ENCODE measurements at places on chromosomes 5 and 9. TPM values are rescaled to one million over a fixed set of nuclear protein-coding genes. Genes with fewer than 3 reads are reported as not detected.

DNA sequence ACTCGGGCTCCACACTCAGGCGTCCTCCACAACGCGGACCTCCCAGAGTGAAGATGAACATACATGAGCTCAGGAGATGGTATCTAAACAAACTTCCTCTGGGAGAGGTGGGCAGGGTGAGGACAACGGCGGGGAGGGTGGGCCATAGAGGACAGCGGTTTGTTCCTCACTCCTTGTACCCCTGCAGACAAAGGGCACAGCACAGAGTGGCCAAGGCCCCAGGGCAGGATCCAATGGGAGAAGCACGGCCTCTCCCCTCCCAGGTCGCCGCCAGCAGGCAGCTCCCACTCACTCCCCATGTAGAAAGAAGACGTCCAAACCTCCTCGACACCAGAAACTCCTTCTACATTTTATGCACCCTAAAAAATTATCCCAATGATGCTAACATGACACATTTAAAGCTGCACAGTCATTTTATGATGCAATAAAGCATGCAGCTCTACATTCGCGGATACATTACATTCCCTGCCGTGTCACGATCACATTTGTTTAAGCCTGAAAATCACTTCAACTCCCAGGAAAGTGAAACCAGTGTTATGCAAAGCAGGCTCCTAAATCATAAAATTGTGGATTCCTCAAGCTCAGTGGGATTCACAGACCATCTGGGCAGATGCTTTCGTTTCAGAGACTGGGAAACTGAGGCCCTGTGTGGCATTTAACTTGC lies 87.5 kb upstream of the SARDH start:
- no peak overlapping the region for H3K4me3 ChIP-seq
- H3K4me1 ChIP-seq = no peaks in the 10 kb centered on the region
- H3K36me3 ChIP-seq = no peaks in the 10 kb centered on the region
- H3K27ac ChIP-seq = no peak overlapping the region

DNA sequence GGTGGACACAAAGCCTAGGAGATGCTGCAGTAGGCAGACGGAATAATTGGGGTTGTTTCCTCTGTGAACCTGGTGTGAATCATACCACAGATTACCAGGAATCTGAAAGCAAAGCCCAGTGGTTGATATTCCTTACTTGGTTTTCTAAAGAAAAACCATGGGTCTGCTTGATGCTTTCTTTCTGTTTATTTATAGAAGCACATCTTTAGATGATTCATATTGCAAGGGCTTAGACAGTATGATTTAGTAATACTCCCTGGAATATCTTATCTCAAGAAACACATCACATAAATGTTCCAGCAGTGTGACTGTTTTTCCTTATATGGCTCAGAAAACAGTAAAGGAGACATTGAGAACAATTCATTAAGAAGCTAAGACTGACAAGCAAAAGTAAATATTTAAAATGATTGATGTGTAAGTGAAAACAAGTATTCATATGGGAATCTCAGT lies 623.3 kb downstream of the RAB3C start:
- no peak overlapping the region for H3K4me3 ChIP-seq
- DNase-seq = peak; percentile 53
- no peaks in the 10 kb centered on the region for H3K36me3 ChIP-seq
- H3K27me3 ChIP-seq = no peaks in the 10 kb centered on the region
- H3K4me1 ChIP-seq = peaks cover 11% of the 10 kb centered on the region

DNA sequence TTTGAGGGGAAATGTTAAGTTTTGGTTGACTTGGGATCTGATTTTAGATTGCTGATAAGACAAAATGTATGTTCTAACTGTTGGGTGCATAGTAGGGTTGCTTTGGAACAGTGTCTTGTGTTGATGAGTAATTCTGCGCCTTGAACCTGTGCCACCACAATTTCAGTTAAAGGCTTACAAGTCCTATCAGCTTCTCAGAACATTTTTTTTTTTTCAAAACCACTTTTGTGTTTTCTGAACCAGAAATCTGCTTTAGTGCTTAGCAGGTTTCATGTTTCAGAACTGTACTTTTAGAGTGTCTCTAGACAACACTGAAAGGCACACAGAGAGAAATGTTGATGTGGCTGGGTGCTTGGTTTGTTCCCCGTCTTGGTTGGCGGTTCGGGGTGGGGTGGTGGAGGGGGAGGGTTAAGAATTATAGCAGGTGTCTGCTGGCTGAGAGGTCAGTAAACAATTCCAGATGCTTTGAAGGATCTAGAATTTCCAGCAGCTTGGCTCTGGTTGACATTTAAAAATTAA lies 84.6 kb downstream of the ANKRD55 start:
- no peak overlapping the region for H3K4me3 ChIP-seq
- H3K27me3 ChIP-seq = no peaks in the 10 kb centered on the region
- H3K4me1 ChIP-seq = peaks cover 9% of the 10 kb centered on the region
- no peak overlapping the region for H3K27ac ChIP-seq
- no peaks in the 10 kb centered on the region for H3K36me3 ChIP-seq

DNA sequence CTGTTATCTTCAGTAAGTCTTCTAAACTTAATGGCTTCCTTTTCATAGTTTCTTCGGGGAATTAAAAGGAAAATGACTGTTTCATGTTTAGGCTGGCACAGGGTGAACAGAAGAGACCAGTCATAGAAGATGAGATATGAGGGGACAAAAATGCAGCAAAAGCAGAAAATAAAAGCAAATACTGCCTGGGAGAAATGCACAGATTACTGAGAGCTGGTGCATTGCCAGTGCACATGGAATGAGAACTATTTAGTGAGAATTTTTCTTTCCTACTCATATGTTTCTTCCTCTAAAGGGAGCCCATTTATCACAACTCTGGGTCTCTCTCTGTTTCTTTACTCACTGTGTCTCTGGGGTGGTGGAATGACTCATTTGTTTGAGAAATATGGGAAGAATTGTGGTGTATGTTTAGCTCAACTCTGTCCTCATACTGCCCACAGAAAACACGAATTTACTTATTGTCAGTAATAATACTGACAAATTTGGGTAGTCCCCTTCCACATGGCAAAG lies 25.9 kb upstream of the ANKRD55 start:
- peak overlapping the region; percentile 74 for H3K27ac ChIP-seq
- no peaks in the 10 kb centered on the region for H3K27me3 ChIP-seq
- DNase-seq = peak; percentile 95
- peak overlapping the region; percentile 30 for H3K4me3 ChIP-seq

Gene PRSS3
- polyA plus RNA-seq = 48.2 TPM

- H3K27ac ChIP-seq = no peak overlapping the region
- no peaks in the 10 kb centered on the region for H3K36me3 ChIP-seq
- DNase-seq = peak; percentile 7
- H3K4me3 ChIP-seq = no peak overlapping the region
Measured at GRCh38 chr9:96524045-96524444, 74.1 kb downstream of the HABP4 start.

Gene DNAI1
- not detected for polyA plus RNA-seq

All from GM23248 (cell line).